ENCODE measurements at places on chromosomes 16 and 17. TPM values are rescaled to one million over a fixed set of nuclear protein-coding genes. Genes with fewer than 3 reads are reported as not detected.

The PPP1R27 gene
- total RNA-seq, result 0.81 TPM

The GAST gene
- total RNA-seq, result not detected

The PLXDC1 gene
- total RNA-seq, result not detected

The ARL5C gene
- total RNA-seq, result not detected

The KRT35 gene
- not detected for total RNA-seq

The CFAP97D1 gene
- not detected for total RNA-seq

The TMEM238L gene
- total RNA-seq, result not detected

The LGALS9B gene
- not detected for total RNA-seq

The HNF1B gene
- total RNA-seq, result not detected

The USP43 gene
- 0.22 TPM for total RNA-seq

The SOCS1 gene
- 11.1 TPM for total RNA-seq

The USP22 gene
- total RNA-seq, result 420 TPM

The MYO15A gene
- 4.0 TPM for total RNA-seq

GRCh38 chr16:1791256-1791942, 2.1 kb downstream of the IGFALS start:
- no peak for DNase-seq

DNA sequence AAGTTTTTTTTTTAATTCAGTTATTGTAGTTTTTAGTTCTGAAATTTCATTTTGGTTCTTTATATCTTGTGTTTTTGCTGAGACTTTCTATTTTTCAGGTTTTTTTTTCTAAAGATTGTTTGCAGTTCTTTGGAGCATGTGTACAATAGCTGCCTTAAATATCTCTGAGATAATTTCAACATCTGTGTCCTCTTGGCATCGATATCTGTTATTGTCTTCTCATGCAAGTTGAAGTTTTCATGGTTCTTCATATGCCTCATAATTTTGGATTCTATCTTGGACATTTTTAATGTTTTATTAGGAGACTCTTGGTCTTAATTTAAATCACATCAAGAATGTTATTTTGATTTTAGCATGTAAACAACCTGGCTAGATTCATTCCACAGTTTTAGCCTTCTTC, 22.8 kb downstream of the COX11 start:
- no peak for DNase-seq

- DNase-seq, result no peak
Measured at GRCh38 chr17:49898366-49899190, 50.7 kb upstream of the TAC4 start.

GRCh38 chr17:31490019-31490650, 98.7 kb downstream of the RAB11FIP4 start:
- DNase-seq, result no peak

GRCh38 chr16:61277849-61278248, 758.4 kb downstream of the CDH8 start:
- no peak for DNase-seq

DNA sequence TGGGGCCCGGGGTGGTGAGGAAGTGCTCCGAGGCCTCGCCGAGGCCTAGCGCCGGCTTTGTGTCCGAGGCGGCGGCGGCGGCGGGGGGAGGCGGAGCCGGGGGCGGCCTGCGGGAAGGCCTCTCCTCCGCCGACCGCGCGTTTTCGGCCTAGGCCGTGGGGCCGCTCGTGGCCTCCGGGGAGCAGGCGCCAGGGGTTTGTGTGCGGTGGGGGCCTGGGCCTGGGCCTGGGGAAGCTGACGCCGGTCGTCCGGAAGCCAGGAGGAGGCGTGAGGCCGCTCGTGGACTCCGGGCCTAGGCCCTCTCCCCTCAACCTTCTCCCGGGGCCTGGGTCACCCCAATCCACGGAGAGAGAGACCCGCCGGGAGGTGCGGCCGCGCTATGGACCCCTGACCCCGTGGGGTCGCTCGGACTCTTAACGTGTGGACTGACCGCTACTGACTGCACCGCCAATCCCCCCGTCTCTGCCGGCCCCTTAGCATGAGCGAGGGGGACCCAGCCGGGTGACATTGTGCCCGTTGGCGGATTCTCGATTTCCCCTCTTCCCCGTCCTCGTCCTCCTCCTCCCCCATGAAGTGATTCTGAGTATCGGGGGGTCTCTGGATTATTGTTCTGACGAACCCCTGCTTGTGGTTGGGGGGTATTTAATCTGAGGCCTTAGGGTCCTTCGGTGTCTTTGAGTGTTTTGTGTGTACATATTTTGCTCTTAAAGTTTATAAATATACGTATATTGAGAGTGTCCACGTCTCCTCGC, 660 bp downstream of the RBBP6 start:
- DNase-seq, result peak; percentile 67

- DNase-seq, result peak; percentile 91
Measured at GRCh38 chr17:6421700-6422604, 13.0 kb downstream of the AIPL1 start.

- DNase-seq, result peak; percentile 85
Measured at GRCh38 chr17:67378454-67379250, 1.6 kb downstream of the PITPNC1 start.

DNA sequence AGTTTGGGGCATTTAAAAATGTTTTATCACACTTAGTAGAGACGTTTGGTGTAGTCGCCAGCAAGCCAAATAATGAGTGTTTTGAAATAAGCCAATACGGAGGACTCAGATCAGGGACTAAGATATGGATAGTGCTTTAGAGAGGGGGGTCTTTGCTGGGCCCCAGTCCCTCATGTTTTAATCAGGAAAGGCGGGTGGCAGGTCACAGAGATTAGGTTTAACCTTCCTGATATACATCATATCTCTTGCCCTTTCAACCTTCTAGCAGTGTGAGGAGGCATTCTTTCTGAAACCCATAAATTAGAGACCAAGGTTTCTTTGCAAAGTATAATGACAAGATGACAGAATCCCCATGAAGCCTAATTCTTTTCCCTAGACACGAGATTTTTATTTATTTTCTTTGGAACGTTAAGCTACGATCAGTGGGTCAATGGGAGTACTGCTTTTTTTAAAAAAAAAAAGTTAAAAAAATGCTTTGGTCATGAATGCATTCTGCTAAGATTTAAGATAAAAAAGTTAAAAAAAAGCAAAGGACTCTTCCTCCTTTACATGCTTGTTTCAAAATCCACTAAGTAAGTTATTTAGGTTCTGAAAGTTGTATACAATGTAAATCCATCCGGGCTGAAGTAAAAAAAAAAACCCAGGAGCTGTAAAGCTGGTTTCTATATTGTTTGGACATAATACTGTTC, 572.1 kb upstream of the SALL1 start:
- DNase-seq, result no peak

DNA sequence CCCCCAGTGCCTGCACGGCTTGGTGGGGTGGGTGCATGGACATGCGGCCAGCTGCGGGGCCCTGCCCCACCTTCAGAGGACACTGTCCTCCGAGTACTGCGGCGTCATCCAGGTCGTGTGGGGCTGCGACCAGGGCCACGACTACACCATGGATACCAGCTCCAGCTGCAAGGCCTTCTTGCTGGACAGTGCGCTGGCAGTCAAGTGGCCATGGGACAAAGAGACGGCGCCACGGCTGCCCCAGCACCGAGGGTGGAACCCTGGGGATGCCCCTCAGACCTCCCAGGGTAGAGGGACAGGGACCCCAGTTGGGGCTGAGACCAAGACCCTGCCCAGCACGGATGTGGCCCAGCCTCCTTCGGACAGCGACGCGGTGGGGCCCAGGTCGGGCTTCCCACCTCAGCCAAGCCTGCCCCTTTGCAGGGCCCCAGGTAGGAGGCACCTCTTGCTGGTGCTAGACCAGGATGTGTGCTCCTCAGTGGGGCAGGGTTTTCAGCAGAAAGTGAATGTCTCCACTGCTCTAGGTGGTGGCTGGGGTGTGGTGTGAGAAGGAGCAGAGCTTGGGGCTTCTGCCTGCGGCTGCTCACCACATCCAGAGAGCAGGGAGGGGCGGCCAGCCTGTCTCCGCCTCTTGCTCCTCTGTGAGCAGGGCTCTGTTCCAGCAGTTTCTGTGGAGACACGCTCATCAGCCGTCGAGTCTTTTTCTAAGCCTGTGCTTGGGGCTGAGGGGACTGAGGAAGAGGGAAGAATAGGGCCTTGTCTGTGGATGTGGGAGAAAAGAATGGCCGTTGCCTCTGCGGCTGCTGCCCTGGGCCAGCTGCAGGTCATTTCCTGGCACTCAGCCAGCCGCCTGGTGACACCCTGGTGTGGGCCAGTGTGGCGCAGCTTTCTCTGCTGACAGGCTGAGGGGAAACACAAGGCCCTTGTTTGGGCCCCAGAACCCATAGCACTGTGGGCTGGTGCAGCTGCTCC, 2.2 kb downstream of the ZNF276 start:
- no peak for DNase-seq

GRCh38 chr16:73046849-73047214, 1.1 kb downstream of the ZFHX3 start:
- no peak for DNase-seq

DNA sequence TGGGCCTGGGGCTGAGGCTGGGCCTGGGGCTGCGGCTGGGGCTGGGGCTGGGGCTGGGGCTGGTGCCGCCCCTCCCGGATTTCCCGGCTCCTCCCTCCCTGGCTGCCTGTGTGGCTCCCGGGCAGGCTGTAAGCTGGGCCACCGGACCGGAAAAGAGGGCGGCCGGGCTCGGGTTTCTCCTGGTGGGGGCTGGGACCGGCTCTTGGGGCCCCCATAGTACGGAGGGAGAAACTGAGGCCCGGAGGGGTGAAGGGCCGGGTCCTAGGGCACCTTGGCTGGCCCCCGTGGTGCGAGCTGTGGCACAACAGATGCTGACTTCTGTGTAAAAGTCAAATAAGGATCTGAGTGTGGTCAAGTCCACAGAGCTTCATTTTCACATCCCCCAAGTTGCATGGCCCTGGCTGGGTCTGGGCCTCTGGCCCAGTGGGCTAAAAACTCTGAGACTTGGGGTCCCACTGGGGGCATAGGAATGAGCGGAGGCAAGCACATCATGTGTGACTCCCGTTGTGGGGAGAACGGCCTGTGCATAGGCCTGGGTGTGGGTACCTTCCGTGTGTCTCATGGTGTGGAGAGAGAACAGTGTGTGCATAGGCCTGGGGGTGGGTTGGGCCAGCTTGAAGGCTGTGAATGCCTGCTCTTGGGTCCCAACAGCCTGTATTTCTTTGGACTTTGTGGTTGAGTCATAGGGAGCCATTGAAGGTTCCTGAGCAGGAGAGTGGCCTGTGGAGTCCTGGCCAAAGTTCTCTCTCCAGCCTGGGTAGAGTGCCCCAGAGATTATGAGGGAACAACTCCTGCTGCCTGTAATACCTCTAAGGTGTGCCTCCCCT, 123.9 kb upstream of the CIBAR2 start:
- no peak for DNase-seq

- no peak for DNase-seq
Measured at GRCh38 chr17:4064366-4064765, 78.5 kb downstream of the ZZEF1 start.

- DNase-seq, result no peak
Measured at GRCh38 chr17:4679658-4680057, 24.3 kb downstream of the PELP1 start.

DNA sequence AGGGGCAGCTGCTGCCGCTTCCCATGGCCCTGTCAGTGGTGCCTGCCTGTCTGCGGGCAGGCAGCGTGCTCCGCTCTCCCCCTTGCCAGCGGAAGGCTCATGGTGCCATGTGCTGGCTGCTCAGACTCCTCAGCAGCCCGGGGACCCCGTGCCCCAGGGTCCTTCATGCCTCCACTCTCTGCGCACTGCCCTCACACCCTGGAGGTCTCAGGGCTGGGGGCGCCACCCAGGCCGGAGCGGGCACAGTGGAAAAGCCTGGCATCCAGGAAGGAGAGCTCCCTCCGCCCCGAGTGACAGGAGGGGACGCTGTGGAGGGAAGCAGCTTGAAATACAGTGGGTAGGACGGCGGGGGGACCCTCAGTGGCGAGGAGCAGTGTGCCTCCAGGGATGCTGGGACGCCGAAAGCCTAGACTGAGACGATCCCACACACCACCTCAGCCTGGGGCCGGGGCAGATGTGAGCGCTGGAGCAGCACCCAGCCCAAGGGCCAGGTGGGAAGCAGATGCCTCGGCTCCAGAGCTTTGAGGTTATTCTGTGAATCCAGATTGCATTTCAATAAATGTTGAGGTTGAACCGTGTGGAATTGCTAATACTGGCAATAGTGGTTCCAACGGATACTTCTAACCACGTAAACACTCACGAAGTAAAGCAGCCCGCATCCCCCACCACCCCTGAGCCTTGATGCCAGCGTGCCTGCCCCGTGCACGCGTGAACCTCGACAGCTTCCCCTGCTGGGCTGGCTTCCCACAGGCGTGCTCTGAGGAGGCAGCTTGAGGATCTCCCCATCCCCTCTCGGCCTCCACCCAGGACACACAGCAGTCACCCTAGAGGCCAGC, 6.5 kb downstream of the TMEM204 start:
- peak; percentile 49 for DNase-seq

DNA sequence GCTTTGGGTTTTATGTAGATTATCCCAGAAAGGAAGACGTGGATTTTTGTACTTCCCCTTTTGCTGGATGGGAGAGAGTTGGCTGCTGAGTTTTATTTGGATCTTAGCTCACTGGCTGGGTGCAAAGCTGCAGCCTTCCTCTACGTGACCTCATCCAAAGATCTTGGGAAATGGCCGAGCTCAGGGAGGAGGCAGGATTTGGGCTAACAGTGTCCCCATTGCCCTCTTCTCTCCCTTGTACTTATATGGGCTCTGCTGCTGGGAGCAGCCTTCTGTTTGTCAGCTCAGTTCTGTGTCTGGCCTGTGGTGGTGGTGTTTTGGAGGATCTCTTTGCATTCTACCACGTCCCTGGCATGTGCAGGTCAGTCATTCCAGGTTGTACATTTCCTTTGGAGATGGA, 2.0 kb downstream of the AOC3 start:
- DNase-seq, result no peak

- DNase-seq, result no peak
Measured at GRCh38 chr17:10931133-10931532, 93.2 kb upstream of the PIRT start.

DNA sequence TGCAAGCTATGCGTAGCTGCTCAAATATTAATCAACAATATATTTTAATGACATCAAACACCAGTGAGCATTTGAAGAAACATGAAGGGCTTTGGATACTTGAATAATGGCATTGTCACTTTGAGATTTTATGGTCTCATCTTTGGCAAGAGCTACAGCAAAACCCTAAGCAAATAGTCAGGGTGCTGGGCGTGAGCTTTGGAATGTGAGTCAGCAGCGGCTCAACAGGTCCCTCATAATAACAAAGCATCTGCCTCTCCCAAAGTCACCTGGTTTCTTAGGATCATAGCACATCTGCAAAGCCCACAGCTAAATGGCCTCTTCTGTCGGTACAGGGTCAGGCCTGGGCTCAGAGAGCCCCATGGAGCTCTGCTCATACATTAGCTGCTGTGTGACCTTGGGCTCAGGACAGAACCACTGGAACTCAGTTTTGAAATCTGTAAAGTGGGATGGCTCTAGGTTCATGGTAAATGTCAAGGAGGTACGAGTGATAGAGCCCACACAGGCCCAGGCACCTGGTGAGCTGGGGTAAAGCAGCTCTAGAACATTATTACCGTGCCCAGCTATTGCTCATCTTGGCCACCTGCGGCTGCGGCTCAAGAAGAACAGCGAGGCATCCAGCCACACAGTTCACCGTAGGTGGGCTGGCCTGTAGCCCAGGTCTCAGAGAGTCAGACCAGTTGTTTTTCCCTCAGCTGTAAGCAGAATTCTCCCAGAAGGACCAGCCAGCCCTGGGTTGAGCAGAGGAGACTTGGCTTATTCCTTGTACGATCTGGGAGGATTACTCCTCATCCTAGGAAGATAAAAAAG, 544.5 kb upstream of the CDH11 start:
- DNase-seq, result no peak
